ENCODE measurements at places on chromosomes 6 and 20. TPM values are rescaled to one million over a fixed set of nuclear protein-coding genes. Genes with fewer than 3 reads are reported as not detected.

BMP6 gene
- 1.8 TPM for total RNA-seq

MRAP2 gene
- 1.9 TPM for total RNA-seq

GRCh38 chr6:157222201-157222981 is 100.9 kb downstream of the TMEM242 start:
- no peak overlapping the region for H3K4me3 ChIP-seq
- DNase-seq: peak; percentile 67
- no peaks in the 10 kb centered on the region for H3K27me3 ChIP-seq
- H3K36me3 ChIP-seq: no peaks in the 10 kb centered on the region
- H3K27ac ChIP-seq: no peak overlapping the region

DNA sequence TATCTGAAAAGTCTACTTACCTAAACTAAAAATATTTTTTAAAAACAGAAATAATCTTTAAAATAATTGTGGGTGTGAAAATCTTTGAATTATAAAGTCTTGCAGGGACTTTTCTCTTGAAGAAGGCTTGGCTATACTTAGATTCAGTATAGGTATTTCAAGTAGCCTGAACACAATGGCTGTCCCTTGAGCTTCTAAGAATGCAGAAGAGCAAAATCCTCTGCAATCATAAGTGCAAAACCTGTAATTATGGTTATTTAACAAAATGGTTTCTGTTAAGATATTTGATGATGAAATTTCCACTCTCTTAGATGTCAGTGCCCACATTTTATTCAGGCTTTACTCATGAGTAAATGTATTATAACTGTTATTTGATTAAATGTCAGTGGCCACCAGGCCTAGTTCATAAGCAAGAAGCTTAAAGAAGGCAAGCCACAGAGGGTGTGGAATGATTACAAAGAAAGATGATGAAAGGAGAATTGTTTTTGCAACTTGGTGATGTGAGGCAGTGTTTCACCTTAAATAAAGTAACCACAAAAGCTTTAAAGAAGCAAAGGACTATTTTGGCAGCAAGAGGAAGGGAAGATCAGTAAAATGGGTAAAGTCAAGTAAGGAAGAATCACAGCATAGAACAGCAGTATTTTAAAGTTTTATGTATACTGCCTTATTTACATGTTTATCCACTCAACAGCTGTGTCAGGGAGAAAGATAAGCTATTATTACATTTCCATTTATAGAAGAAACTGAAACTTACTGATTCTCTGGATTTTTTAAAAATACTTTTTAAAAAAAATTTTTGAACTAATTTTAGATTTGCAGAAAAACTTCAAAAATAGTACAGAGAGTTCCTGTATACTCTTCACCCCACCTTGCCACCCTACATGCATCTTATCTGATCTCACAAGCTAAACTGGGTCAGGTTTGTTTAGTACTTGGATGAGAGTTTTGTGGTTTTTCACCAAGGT is 351.2 kb upstream of the RUNX2 start:
- no peak overlapping the region for H3K4me3 ChIP-seq
- no peak for DNase-seq
- no peaks in the 10 kb centered on the region for H3K27me3 ChIP-seq
- H3K36me3 ChIP-seq: no peaks in the 10 kb centered on the region
- no peaks in the 10 kb centered on the region for H3K4me1 ChIP-seq
- H3K27ac ChIP-seq: no peak overlapping the region
